CD4-positive, alpha-beta memory T cell (primary cell): ENCODE measurements at places on chromosomes 3 and 15. TPM values are rescaled to one million over a fixed set of nuclear protein-coding genes. Genes with fewer than 3 reads are reported as not detected.

- no peak for DNase-seq
Measured at GRCh38 chr15:40501487-40501886, 30.7 kb downstream of the CHST14 start.

GRCh38 chr3:136343873-136344555 is 93.9 kb downstream of the PCCB start:
- no peak for DNase-seq

DNA sequence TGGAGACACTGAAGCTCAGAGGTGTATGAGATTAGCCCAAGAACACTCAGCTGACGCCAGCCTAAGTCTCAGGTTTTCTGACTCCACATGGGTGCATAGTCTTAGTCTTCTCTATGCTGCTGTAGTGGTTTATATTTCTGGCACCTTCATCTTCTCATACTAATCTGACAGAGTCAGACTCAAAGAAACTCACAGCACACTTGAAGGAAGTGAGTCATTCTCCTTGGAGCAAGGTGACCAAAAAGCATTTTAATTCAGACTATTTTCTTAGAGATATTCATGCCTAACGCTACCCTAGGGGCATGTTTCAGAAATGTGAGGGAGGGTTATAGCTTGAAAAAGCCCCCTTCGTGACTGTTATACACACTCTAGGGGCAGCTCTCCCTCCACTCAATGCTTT is 775.3 kb upstream of the ARPP21 start:
- DNase-seq, result no peak

GRCh38 chr15:65338823-65339222 is 34.3 kb downstream of the RNU5B-1 start:
- DNase-seq, result no peak

Gene LRRN1
- 0.22 TPM for total RNA-seq

Gene CMTM8
- total RNA-seq, result 17.8 TPM

Gene SMCO1
- total RNA-seq, result not detected
